ENCODE measurements at places on chromosomes 3 and 15.

DNA sequence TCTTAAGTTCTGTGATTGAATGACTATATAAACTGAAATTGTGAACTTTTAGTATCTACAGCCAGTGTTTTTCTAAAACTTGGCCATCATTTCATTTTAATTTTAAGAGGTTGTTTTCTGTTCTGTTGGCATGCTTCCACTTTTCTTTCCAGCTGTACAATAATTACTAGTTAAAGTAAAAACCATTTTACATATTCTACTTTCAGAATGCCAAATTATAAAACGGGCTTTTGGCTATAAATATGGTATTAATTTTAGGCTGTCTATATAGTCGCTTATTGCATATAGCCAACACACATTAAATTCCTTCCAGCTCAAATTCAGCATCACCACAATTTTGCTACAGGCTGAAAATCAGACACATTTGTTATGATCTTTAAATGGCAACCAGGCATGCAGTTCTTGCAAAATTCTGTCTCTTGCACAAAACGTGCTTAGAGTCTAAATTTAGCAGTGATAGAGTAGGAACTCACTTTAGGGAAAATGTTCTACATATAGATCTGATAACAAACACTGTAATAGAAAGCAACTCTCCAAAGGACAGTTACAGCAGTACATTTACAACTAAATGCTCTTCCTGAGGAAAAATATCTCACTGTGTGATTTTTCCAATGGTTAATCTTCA lies 81.1 kb downstream of the BTD start:
- DNase-seq = no peak

GRCh38 chr3:2921903-2922302 lies 188.3 kb downstream of the IL5RA start:
- DNase-seq = no peak

DNA sequence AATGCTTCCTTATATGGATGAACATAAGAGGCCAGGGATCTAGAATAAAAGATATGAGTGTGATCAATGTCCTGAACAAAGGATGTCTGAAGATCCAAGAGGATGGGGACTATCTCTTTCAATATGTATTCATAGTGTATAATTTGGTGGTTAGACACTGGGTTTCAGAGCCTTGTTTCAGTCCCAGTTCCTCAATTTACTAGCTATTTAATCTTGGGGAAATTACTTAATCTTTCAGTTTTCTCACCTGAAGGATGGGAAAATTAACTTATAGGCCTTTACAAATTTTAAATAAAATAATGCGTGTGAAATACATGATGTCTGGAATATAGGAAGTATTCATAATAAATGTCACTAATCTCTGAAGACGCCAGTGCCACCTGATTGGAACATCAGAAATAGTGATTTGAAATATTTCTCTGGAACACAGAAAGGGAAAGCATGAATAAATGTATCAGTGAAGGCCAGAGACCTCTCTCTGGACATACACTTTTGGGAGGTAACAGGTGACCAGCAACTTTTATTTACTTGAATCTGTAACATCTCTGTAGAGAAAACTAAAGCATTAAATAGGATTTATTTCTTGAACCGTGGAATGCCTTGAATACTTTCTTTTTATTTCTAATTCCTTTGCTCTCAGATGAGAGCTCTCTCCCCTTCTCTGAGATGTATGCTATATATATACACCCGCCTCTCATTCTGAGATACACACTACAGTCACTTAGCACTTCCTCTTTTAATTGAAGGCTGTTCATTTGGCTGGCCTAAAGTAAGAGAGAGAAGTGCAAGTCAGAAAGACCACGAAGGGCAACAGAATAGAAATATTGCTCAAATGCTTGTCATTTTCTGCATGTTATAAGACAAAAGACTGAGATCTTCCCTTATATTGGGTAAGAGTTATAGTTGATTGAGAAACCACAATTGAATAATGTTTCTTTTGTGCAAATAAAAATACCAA lies 407.1 kb downstream of the LSAMP start:
- no peak for DNase-seq

DNA sequence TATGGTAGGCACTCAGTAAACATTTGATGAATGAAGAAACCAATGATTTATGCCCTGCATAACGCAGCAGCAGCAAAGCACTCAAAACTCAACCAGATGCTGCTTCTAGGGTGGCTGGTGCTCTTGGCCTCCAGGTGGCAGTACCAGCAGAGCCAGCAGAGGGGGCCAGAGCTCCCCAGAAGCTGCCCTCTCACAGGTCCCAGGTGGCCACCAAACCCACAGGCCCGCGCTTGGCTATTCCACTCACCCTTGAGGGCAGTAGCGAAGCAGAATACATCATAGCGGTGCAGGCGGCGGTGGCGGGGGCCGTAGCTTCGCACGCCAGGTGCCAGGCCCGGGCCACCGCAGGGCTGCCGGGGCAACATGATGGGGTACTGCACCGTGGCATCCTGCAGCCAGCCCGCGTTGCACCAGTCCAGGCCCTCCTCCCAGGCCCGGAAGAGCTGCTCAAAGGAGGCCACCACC lies 16.6 kb downstream of the HAPLN3 start:
- no peak for DNase-seq

DNA sequence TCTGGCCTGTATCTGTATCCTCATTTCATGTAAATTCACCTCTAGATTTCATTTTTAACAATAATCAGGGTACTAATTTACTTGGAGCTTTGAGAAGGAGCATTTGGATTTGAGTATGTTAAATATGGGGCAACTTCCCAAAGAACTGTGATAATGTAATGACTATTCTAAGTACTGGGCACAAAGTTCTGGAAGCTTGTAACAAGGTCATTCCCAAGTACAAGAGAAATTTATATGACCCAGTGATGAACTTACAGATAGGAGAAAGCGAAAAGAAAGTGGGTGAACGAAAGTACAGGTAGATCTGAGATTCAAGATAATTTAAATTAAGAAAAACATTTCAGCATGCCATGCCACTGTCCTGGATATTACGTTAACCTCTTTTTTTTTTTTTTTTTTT lies 93.8 kb downstream of the MYO5A start:
- no peak for DNase-seq

GRCh38 chr3:169344465-169344864 lies 319.0 kb downstream of the MECOM start:
- no peak for DNase-seq

GRCh38 chr3:52171514-52172261 lies 17.5 kb upstream of the POC1A start:
- no peak for DNase-seq

DNA sequence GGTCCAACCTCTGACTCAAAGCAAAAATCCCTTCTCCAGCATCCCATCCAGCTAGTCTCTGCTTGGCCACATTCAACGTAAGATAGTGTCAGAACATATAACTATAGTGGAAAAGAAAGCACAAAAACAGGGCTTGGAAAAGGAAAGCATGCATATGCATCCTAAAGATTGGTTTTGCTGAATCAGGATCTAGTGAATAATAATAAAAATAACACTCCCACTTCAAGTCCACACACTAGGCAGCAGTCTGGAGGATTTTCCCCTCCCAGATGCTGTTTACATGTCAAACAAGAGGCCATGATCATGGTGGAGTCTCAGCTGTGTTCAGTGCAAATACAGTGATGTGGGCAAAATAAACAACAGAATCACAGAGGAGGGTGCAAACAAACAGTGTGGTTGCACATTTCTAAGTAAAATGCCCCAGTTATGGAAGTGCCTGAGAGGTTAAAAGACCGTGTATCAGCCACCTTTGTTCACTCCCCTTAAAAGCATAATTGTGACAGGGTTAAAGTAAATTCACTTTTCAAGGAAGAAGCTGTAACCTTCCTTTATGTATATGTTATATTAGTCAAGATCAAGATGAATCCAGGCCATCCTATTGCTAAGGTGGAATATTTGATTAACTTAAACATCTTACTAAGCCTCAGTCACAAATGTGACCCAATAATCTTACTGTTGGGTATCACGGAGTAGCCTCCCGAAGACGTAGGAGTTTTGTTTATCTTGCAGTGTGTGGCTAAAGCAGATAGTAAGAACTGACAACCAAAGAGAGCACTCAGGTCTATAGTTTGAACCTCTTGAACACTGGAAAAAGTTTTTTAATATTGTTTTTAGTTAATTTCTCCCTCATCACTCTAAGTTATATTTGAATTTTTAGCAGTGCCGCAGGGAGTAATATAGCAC lies 424.5 kb downstream of the SOX2 start:
- DNase-seq = no peak

- no peak for DNase-seq
Measured at GRCh38 chr3:131925571-131925970, 109.2 kb downstream of the CPNE4 start.

GRCh38 chr15:46709460-46710083 lies 1007.7 kb upstream of the SEMA6D start:
- no peak for DNase-seq

DNA sequence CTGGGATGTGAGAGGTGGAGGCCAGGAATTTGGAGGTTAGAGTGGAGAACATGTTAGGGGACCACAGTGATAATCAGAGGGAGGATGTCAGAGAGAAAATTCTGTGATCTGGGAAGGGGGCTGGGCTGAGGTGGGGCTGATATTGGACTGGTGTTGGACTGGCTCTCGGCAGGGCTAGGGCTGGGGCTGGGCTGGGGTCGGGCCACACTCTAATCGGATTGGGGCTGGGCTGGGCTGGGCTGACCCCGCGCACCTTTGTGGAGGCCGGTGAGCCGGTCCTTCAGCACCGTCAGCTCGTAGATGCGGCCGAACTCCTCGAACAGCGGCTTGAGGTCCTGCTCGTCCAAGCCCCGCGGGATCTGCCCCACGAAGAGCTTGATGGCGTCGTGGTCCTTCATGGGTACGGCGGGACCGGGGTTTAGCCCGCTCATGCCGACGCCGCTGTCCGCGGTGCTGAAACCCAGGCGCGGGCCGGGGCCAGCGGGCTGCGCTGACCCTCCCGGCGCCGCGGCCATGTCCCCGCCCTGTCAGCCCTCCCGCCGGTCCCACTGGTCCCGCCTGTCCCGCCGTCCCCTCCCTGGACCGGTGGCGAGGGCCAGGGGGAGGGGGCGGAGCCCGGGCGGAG lies 485 bp downstream of the CELF6 start:
- peak; percentile 20 for DNase-seq

DNA sequence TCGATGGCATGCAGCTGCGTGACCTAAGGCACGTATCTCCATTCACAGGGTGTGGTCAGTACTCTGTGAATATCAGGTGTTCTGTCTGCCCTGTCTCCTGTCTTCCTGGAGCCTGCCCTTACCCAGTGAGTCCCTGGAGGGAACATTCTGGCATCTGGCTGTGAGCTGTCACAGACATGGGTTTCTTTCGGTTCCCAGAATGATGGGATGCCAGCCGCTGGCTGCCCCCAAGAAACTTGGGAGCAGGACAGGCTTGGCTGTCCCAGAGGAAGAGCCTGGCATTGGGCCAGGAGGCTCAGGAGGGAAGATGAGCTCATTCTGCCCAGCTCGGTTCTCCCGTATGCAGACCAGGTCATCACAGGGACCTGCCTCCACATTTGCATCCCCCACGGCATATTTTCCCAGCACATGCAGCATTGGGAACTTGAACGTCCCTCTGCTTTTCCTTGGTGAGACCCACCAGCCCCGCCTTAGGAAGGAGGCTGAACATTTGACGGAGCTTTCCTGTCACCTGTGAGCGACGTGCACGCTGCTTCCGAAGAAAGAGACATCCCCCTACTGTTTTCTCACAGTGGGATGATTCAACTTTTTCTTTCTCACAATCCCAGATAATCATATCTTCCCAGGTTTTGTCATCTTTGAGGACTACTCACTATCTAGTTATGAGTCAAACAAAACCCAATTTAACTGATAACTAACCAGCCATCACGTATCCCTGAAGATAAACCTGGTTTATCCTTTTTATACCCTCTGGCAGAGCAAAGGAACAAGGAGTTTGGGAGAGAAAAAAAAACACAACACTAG lies 22.0 kb upstream of the PGPEP1L start:
- no peak for DNase-seq

DNA sequence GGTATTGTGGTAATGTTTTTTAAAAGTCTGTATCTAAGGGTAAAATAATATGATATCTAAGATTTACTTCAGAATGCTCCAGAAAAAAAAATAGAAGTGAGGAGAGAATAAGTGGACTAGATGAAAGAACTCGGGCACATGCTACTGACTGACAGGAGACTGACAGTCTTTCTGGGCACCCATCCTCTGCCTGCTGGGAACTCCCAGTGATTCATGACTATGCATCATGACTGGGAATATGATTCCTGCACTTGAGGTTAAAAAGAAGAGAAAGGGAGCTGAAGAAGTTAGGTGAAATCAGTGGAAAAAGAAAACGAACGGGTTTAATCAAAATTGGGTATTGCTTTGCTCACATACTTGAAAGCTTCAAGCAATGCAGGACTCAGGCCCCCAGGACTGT lies 35.7 kb upstream of the SPSB4 start:
- DNase-seq = no peak

DNA sequence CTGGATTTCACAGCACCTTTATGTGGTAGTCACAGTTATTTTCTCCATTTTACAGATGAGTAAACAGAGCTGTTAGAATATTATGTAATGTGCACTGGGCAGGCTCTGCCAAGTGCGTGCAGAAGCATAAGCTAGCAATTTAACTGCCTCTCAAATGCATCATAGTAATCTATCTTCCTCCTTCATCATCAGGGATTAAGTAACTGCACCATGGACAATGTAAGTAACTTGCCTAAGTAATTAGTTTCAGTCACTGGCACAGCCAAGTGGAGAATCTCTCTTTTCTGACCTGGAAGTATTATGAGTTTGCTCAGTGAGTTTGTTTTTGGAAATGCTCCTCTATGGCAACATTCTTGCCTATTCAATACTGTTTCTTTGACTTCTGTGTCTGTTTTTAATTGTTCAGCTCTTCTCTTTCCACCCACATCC lies 260.5 kb downstream of the PTPRG start:
- no peak for DNase-seq

- DNase-seq = no peak
Measured at GRCh38 chr3:39281533-39281932, 1.7 kb upstream of the CX3CR1 start.

- DNase-seq = no peak
Measured at GRCh38 chr3:37347941-37348340, 173.6 kb upstream of the LRRFIP2 start.

DNA sequence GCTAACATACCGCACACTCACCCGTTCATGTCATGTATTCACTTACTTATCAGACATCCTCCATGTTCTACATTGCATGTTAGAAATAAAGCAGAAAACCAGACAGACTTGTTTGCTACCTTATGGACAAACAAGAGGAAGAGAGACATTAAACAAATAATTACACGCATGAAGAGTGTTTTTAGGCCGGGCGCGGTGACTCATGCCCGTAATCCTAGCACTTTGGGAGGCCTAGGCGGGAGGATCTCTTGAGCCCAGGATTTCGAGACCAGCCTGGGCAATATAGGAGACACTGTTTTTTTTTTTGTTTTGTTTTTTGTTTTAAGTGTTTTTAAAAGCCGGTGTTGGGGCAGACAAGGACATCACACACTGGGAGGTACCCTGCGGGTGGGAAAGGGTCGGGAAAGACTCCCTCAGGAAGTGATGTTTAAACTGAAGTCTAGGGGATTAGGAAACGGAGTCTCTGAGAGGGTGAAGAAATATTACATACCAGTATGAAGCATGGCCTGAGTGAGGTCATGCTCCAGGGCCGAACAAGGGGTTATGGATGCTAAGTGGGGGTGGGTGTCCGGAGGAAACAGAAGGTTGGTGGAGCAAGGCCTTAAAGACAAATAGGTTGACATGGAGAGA lies 2.1 kb upstream of the USP3 start:
- no peak for DNase-seq
